Esophagus mucosa (tissue), 1 donor: ENCODE measurements at places on chromosomes 2 and 18. TPM values are rescaled to one million over a fixed set of nuclear protein-coding genes. Genes with fewer than 3 reads are reported as not detected.

- no peak for ATAC-seq
These were observed 31.2 kb downstream of the SMAD2 start for GRCh38 chr18:47899107-47899840.

- ATAC-seq, result no peak
These were observed 4.1 kb downstream of the FIGN start for GRCh38 chr2:163731735-163732134.

The SCN1A gene
- not detected for total RNA-seq

DNA sequence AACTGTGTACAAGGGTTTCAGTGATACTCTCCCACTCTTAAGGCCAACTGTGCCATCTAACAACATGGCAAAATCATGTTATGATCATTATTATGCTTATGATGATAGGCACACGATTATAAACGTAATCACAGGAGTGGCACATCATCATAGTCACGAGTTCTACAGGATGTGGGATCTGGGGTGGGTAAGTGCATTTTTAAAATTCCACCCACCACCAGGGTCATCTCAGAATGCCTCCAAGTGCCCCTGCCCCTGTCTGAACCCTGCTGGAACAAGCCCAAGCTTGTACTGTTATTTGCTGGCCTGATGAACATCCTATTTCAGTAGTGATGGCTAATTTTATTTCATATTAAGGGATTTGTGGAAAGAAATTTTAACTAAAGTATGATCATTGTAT is 117.8 kb downstream of the PTPRM start:
- no peak for ATAC-seq

- no peak for ATAC-seq
These were observed 79.7 kb upstream of the TAF1B start for GRCh38 chr2:9763356-9764152.
